ENCODE measurements at places on chromosomes 6 and 20.

DNA sequence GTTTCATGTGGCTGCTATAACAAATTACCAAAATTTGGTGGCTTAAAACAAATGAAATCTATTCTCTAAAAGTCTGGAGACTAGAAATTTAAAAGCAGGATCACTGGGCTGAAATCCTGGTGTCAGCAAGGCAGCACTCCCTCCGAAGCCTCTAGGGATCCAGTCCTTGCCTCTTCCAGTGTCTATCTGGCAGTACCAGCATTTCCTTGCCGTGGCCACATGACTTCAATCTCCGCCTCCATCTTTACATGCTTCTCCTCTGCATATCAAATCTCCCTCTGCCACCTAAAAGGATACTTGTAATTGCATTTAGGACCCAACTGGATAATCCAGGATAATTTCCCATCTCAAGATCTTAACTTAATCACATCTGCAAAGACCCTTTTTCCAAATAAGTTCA is 30.2 kb downstream of the ARHGAP18 start:
- DNase-seq = no peak

DNA sequence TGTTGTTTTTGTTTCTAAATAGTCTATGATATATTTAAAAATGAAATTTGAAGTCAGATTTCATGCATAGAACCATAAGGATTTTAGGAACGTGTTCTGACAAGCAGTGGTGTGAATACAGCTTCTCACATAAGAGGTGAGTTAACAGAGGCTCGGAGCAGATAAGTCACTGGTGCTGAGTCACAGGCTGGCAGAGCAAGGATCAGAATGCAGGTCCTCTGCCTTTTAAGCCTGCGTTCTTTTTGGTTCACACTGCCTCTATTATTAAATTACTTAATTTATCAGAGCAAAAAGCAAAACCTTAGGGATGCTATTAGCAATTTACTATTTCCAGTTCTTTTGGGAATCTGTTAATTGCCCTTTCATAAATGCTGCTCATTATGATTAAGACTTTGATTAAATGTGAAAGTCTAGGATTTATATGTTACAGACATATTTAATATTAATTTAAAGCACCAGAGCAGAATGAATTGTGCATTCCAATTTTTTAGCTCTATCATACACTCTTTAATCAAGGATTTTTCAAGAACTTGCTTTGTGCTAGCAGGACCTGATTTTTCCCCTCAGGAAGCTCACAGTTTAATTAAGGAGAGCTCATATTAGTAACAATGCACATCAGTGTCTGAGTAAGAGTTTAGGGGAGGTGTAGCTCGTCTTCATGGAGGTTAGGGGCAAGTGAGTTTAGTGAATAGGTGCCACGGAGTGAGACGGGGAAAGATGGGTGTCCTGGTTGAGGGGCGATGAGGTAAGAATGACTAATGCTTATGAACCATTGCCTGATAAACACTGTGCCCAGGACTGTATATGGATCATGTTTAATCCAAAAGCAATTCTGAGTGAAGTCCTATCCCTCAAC is 212.7 kb upstream of the AGPAT4 start:
- no peak for DNase-seq

DNA sequence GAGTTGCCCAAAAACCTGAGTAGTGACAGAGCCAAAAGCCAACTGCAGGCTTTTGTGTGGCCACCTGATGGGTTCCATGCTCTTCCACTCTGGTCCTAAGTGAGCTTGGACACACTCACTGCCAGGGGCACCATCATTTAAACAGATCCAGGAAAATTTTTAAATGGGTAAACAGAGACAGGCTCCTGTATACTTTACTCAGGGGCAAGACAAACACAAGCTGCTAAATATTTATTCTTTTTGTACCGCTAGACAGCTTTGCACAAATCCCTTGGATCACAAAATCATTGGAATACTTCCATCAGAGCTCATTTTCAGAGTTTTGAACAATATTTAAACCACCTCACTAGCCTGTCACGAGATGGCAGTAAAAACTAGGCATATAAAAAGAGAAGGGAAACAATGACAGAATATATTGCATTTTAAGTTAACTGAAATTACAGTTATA is 31.4 kb downstream of the GCLC start:
- DNase-seq = no peak

- DNase-seq = no peak
Measured at GRCh38 chr6:91352878-91353277, 766.0 kb upstream of the MAP3K7 start.

GRCh38 chr20:62269378-62269777 is 31.1 kb downstream of the OSBPL2 start:
- DNase-seq = no peak

DNA sequence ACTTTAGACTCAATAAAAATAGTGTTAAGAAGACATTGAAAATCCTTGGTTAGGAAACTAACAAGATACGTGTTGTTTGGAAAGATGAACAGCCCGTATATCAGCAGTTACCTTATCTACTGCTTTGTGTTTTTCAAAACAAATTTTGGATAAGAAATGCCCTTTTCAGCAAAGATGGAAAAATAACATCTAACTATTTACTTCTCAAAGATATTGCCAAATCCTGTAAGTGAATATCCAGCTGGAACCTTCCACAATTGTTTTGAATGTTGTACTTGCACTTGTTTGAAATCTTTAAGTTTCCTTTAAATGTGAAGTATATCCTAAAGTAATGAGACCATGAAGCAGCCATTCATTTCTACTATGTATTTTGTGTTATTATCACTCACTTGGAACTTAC is 14.6 kb downstream of the TAGAP start:
- no peak for DNase-seq

DNA sequence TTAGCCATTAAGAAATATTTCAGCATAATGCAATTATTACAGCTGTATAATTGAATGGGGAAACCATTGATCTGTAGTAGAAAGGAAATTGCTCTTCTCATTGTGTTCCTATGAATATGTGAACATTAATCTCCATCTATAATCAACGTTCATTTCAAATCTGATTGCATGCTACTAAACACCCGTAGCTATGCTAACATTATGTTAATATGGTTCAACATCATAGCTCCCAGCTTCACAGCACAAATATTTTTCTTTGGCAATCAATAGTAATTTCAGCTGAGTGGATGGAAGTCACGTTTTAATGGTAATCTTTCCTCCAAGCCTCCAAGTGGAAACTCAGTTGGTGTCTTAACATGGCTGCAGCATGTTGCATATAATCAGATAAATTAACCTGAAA is 454.4 kb downstream of the MAFB start:
- no peak for DNase-seq

GRCh38 chr20:14950633-14951032 is 613.2 kb upstream of the FLRT3 start:
- DNase-seq = no peak

DNA sequence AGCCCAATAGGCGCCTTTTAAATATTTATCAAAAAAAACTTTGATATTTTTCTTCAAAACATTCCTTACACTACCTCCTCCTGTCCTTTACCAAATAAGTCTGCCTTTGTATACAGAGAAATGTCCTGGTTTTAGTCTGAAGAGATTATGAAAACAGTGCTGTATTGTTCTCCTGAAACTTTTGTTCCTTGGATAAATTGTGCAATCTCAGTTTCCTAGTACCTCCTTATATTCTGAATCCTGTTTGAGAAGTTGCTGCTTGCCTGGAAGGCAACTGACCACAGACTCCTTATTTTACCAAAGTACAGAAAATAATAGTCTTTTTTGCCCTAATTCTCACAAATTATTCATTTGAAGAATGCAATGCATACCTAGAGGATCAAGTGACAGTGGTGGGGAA is 349.5 kb downstream of the EPHA7 start:
- no peak for DNase-seq

DNA sequence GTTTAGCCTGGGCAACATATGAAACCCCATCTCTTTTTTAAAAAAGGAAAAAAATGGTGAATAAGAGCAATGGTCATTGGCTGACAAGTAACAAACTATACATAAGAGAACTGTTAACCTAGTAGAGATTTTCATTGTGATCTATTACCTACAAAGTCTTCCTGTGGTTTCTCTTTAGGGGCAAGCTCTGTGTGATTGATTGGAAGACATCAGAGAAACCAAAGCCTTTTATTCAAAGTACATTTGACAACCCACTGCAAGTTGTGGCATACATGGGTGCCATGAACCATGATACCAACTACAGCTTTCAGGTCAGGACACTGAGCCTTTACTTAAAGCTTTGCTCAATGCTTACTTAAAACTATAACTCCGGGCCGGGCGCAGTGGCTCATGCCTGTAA is 19.2 kb downstream of the MGME1 start:
- no peak for DNase-seq

DNA sequence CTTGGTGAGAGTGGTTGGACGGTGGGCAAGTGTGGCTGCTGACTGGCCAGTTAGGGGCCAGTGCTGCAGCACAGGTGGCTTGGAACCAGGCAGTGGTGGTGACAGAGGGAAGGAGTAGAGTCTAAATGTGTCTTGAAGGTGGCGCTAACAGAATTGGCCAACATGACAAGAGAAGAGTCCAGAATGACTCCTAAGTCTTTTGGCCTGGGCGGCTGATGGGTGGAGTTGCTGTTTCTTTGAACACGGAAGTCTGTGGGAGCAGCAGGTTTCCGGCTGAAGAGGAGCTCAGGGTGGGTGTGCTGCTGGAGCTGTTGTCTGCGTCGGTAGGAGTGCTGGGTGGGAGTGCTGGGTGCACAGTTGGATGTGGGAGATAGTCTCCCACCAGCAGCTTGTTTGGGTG is 10.1 kb downstream of the LSM14B start:
- no peak for DNase-seq

GRCh38 chr6:141165002-141165665 is 967.6 kb upstream of the GJE1 start:
- no peak for DNase-seq

- no peak for DNase-seq
Measured at GRCh38 chr6:144952456-144953240, 667.5 kb downstream of the UTRN start.

DNA sequence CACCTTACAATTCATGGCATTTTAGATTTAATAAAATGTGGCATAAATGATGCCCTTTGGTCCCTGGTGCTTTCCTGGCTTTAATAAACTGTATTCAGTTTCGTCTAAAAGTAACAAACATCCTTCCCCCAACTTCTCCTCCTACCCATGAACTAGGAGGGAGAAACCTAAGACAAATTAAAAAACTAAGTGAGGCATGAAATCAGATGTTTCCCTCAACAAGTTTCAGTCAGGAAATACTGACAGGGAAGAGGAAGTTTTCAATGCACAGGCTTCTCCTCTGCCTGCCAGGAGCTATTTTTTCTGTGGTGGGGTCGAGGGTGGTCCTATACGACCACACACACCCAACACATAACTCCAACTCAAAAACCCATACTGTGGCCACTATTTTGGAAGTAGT is 10.0 kb downstream of the HBS1L start:
- DNase-seq = no peak

Measured in stimulated activated CD4-positive, alpha-beta T cell treated with anti-CD3 and anti-CD28 coated beads, TNF-alpha, amount 100 ng/mL, for 48 hours (primary cell).